Epithelial cell of proximal tubule (primary cell): ENCODE measurements at places on chromosomes 4 and X. TPM values are rescaled to one million over a fixed set of nuclear protein-coding genes. Genes with fewer than 3 reads are reported as not detected.

DCHS2 gene
- 0.12 and 0.87 TPM in 2 replicates for total RNA-seq

TMSB15A gene
- 26.6 and 62.6 TPM in 2 replicates for total RNA-seq

HTN3 gene
- total RNA-seq = not detected in 2 replicates

NSUN7 gene
- total RNA-seq = 3.3 and 4.6 TPM in 2 replicates

AFP gene
- 0.22 and 2.2 TPM in 2 replicates for total RNA-seq

EMCN gene
- not detected in 2 replicates for total RNA-seq

NWD2 gene
- not detected in 2 replicates for total RNA-seq

TMEM255A gene
- total RNA-seq = 0.14 and 0.40 TPM in 2 replicates

HSFX4 gene
- total RNA-seq = not detected in 2 replicates

ZNF157 gene
- 0.07 TPM in 1 of 2 replicates, not detected in the other for total RNA-seq

SLC9A7 gene
- 10.7 and 23.2 TPM in 2 replicates for total RNA-seq

NUP62CL gene
- total RNA-seq = 3.5 and 14.8 TPM in 2 replicates

GABRG1 gene
- total RNA-seq = not detected in 2 replicates

CORIN gene
- total RNA-seq = 0.12 TPM in 1 of 2 replicates, not detected in the other

HHIP gene
- total RNA-seq = 0.92 and 1.7 TPM in 2 replicates

CXorf38 gene
- total RNA-seq = 11.4 and 15.6 TPM in 2 replicates

NAA11 gene
- not detected in 2 replicates for total RNA-seq

UGT2B11 gene
- not detected in 2 replicates for total RNA-seq

CHRNA9 gene
- not detected in 2 replicates for total RNA-seq

SRPX2 gene
- total RNA-seq = 7.2 and 29.5 TPM in 2 replicates

ATP1B4 gene
- not detected in 2 replicates for total RNA-seq

PPP2R2C gene
- not detected in 2 replicates for total RNA-seq

OCIAD1 gene
- 102 and 165 TPM in 2 replicates for total RNA-seq

PNMA3 gene
- 0.22 and 0.69 TPM in 2 replicates for total RNA-seq

SPANXA2 gene
- not detected in 2 replicates for total RNA-seq

CDX4 gene
- not detected in 2 replicates for total RNA-seq

FAM114A1 gene
- total RNA-seq = 60.6 and 61.5 TPM in 2 replicates

AMER1 gene
- total RNA-seq = 1.6 and 1.9 TPM in 2 replicates

TLR1 gene
- total RNA-seq = 0.51 and 0.98 TPM in 2 replicates

VEGFC gene
- 3.2 and 11.0 TPM in 2 replicates for total RNA-seq

MAGEE2 gene
- not detected in 2 replicates for total RNA-seq

S100G gene
- total RNA-seq = not detected in 2 replicates

BEND4 gene
- total RNA-seq = 0.06 and 0.14 TPM in 2 replicates

FAM236A gene
- not detected in 2 replicates for total RNA-seq

RBMXL3 gene
- not detected in 2 replicates for total RNA-seq

MAP7D3 gene
- total RNA-seq = 10.9 and 18.6 TPM in 2 replicates

FGFR3 gene
- total RNA-seq = 1.0 and 8.1 TPM in 2 replicates

NXF2B gene
- not detected in 2 replicates for total RNA-seq

HMX1 gene
- not detected in 2 replicates for total RNA-seq

TMSB15C gene
- 2.9 and 4.1 TPM in 2 replicates for total RNA-seq

ITIH6 gene
- total RNA-seq = not detected in 2 replicates

STATH gene
- not detected in 2 replicates for total RNA-seq

MAGEA12 gene
- not detected in 2 replicates for total RNA-seq

CXCL9 gene
- total RNA-seq = not detected in 2 replicates

UNC5C gene
- 0.72 and 2.2 TPM in 2 replicates for total RNA-seq

ADH1C gene
- total RNA-seq = not detected in 2 replicates

CT45A7 gene
- total RNA-seq = not detected in 2 replicates

BLTP1 gene
- 15.5 and 20.9 TPM in 2 replicates for total RNA-seq

VSIG4 gene
- total RNA-seq = not detected in 2 replicates
